ENCODE measurements at places on chromosomes 3 and 15.

- DNase-seq: no peak
These were observed 46.4 kb upstream of the CAPN7 start for GRCh38 chr3:15159501-15160136.

DNA sequence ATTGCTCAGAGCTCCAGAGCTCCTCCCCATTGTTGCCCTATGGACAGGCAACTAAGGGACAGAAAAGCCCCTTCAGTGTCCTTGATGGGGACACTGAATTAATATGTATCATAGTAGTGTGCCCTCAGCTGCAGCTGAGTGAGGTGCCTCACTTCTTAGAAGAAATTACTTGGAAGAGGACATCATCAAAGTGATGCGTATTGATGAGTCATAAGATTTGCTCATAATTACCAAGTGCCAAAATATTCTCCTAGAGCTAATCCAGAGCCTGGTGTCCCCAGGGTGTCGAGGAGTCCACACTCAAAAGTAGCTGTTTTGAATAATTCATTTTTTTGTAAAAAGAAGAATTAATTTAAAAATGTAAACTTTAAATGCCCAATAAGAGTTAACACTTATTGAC is 200.7 kb upstream of the SEMA6D start:
- DNase-seq: no peak

DNA sequence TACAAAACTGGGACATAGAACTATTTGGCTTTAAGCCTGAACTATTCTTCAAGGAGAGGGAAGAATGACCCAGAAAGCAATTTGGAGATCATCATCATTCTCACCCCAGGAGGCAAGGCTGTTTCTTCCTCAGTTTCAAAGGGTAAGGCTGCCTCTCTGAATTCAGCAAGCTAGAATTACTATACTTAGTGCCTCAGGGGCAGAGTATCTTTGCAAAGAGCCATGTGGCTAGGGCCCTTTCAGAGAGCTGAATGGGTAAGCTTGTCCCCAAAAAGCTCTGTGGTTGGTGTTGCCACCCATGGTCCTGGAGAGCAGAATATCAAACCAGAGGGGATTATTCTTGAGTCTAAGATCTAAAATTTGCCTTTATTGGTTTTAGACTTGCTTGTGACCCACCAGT is 720.3 kb upstream of the ARPP21 start:
- DNase-seq: no peak

- no peak for DNase-seq
These were observed 4.5 kb upstream of the SEMA5B start for GRCh38 chr3:123032057-123032456.

- DNase-seq: no peak
These were observed 73.8 kb downstream of the MB21D2 start for GRCh38 chr3:192843723-192844485.

DNA sequence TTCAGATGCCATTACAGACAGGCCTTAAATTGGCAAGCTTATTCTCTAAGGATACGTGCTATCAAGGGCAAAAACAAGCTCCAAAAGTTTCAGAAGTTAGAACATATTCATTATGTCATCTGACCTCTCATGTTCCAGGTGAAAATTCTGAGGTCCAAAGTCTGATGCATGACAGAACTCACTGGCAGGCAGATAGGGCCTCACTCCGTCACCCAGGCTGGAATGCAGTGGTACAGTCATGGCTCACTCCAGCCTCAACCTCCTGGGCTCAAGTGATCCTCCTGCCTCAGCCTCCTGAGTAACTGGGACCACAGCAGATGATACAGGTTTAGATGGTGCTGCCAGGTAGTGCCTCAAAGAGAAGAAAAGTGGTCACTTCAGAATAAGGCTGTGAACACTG is 15.5 kb downstream of the MRPS25 start:
- DNase-seq: no peak

- no peak for DNase-seq
These were observed 22.9 kb upstream of the FGF12 start for GRCh38 chr3:192750201-192750600.

GRCh38 chr15:56628893-56629532 is 104.3 kb downstream of the ZNF280D start:
- DNase-seq: no peak

GRCh38 chr3:84444726-84445521 is 513.9 kb upstream of the CADM2 start:
- no peak for DNase-seq

- no peak for DNase-seq
These were observed 20.9 kb downstream of the MRAS start for GRCh38 chr3:138369151-138369900.

- no peak for DNase-seq
These were observed 22.8 kb upstream of the TRIM59 start for GRCh38 chr3:160472344-160472743.

- peak; percentile 74 for DNase-seq
These were observed 51.4 kb upstream of the RNF7 start for GRCh38 chr3:141686466-141687291.

DNA sequence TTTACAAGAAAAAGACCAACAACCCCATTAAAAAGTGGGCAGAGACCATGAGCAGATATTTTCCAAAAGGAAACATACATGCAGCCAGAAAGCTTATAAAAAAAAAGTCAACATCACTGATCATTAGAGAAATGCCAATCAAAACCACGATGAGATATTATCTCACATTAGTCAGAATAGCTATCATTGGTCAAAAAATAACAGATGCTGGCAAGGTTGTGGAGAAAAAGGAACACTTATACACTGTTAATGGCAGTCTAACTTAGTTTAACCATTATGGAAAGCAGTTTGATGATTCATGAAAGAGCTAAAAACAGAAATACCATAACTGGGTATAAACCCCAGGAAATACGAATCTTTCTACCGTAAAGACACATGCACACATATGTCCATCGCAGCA is 76.3 kb downstream of the SUCNR1 start:
- no peak for DNase-seq

DNA sequence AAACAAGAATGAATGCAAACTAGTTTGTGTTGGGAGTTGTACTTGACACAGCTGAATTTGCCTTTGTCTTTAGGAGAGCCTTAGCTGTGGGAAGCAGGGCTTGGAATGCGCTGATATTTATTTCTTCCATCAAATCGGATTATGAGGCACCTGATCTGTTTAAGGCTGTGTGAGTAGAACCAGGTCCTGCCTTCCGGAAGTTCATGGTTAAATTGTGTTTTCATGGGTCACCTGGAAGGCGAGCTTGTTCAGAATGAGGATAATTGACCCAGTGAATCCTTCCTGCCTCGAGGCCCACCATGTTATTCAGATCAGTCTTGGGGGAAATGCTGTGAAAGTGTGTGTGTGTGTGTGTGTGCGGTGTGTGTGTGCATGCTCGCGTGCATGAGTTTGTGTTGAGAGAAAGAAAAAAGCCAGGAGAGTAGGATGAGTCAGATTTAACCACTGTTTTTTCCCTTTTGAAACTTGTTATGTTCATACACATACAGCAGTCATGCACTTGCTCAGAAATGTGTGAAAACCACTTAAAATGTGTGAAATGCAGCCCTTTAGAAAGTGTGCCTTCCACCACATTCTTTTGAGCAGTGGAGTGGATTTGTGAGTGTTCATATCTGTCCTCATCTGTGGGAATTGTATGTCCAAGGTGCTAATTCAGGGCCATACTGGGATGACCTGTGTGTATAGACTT is 36.7 kb downstream of the SMAD3 start:
- DNase-seq: peak; percentile 47

All from SW480 (cell line).